ENCODE measurements at places on chromosomes 2 and 18. TPM values are rescaled to one million over a fixed set of nuclear protein-coding genes. Genes with fewer than 3 reads are reported as not detected.
A peak's percentile ranks its signal among the peaks of the same experiment; 100 is the strongest.

Gene ARHGAP15
- 141 TPM for total RNA-seq

GRCh38 chr2:197121756-197122385 is 188.7 kb downstream of the ANKRD44 start:
- H3K27me3 ChIP-seq, result no peaks in the 10 kb centered on the region
- no peak for DNase-seq
- H3K4me1 ChIP-seq, result peaks cover 31% of the 10 kb centered on the region
- H3K27ac ChIP-seq, result peak overlapping the region; percentile 35

Gene IL1RL2
- not detected for total RNA-seq

GRCh38 chr2:176746411-176746810 is 466.2 kb upstream of the HNRNPA3 start:
- no peaks in the 10 kb centered on the region for H3K36me3 ChIP-seq
- peaks cover 10% of the 10 kb centered on the region for H3K4me1 ChIP-seq

DNA sequence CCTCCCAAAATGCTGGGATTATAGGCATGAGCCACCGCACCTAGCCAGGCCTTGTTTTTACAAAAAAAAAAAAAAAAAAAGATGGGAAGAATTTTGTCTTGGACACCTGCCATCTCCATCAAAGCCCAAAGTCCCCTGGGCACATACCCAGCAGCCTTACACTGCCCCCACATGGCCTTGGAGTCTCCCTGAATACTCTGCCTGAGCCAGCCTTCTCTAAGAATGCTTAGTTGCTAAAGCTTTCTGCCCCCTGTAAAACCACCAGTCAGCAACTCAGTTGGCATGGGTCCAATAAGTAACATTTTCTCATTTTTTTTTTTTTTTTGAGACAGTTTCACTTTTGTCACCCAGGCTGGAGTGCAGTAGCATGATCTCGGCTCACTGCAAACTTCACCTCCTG is 40.6 kb downstream of the SPC25 start:
- no peak overlapping the region for H3K27ac ChIP-seq
- peaks cover 29% of the 10 kb centered on the region for H3K36me3 ChIP-seq
- peaks cover 3% of the 10 kb centered on the region for H3K4me1 ChIP-seq
- DNase-seq, result no peak

DNA sequence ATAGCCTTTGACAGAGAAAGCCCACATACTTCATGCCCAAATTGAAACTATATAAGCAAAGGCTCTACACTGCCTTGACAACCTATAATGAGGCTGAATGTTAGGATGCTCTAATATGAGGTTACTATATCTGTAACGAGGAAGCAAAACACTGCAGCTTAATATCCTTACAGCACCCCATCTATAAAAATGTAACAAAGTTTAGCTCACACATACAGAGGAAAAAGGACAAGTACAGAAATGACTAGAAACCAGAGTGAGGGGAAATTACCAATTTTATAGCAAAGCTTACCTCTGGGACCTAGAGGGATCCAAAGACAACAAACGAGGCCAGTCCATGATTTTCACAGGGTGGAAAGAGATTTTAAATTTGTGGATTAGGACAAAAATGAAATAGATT is 138.5 kb downstream of the COL4A4 start:
- no peak for DNase-seq
- no peaks in the 10 kb centered on the region for H3K36me3 ChIP-seq
- H3K27ac ChIP-seq, result no peak overlapping the region
- no peaks in the 10 kb centered on the region for H3K4me1 ChIP-seq

GRCh38 chr2:225042800-225043167 is 516 bp upstream of the DOCK10 start:
- no peak for DNase-seq
- peak overlapping the region; percentile 82 for H3K27ac ChIP-seq
- H3K36me3 ChIP-seq, result peaks cover 17% of the 10 kb centered on the region
- peaks cover 20% of the 10 kb centered on the region for H3K27me3 ChIP-seq
- peak overlapping the region; percentile 75 for H3K4me3 ChIP-seq
- H3K4me1 ChIP-seq, result peaks cover 31% of the 10 kb centered on the region

GRCh38 chr2:234147335-234147861 is 96.9 kb downstream of the SPP2 start:
- peaks cover 4% of the 10 kb centered on the region for H3K36me3 ChIP-seq
- no peaks in the 10 kb centered on the region for H3K27me3 ChIP-seq
- peak overlapping the region; percentile 43 for H3K4me3 ChIP-seq
- no peak for DNase-seq
- H3K4me1 ChIP-seq, result peaks cover 23% of the 10 kb centered on the region

DNA sequence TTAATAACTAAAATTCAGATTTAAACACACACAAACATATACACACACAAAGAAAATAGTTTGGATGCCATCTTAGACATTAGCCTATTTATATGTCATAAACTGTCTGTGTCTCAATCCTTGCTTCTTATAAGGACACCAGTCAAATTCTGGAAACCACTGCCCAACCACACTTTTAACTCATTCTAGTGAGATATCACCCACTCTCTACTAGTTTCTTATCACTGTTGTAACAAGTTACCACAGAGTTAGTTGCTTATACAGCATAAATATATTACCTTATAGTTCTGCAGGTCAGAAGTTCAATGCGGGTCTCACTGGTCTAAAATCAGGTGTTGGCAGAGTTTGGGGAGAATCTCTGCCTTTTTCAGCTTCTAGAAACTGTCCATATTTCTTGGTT is 239.1 kb downstream of the MTX2 start:
- no peak overlapping the region for H3K27ac ChIP-seq
- peaks cover 8% of the 10 kb centered on the region for H3K4me1 ChIP-seq
- H3K4me3 ChIP-seq, result no peak overlapping the region
- no peak for DNase-seq
- H3K36me3 ChIP-seq, result no peaks in the 10 kb centered on the region

GRCh38 chr2:45331410-45331786 is 279.7 kb downstream of the SRBD1 start:
- H3K4me1 ChIP-seq, result no peaks in the 10 kb centered on the region
- H3K27ac ChIP-seq, result no peak overlapping the region
- no peak for DNase-seq
- H3K27me3 ChIP-seq, result peaks cover 2% of the 10 kb centered on the region
- no peaks in the 10 kb centered on the region for H3K36me3 ChIP-seq

GRCh38 chr18:33611525-33612135 is 33.6 kb downstream of the ASXL3 start:
- H3K4me1 ChIP-seq, result no peaks in the 10 kb centered on the region
- no peak overlapping the region for H3K4me3 ChIP-seq
- no peaks in the 10 kb centered on the region for H3K27me3 ChIP-seq
- H3K36me3 ChIP-seq, result no peaks in the 10 kb centered on the region
- DNase-seq, result no peak

- H3K27me3 ChIP-seq, result no peaks in the 10 kb centered on the region
- H3K36me3 ChIP-seq, result peaks cover 32% of the 10 kb centered on the region
- H3K27ac ChIP-seq, result peak overlapping the region; percentile 18
- no peak for DNase-seq
- H3K4me1 ChIP-seq, result peaks cover 8% of the 10 kb centered on the region
Measured at GRCh38 chr18:35114305-35114704, 73.1 kb downstream of the MAPRE2 start.

DNA sequence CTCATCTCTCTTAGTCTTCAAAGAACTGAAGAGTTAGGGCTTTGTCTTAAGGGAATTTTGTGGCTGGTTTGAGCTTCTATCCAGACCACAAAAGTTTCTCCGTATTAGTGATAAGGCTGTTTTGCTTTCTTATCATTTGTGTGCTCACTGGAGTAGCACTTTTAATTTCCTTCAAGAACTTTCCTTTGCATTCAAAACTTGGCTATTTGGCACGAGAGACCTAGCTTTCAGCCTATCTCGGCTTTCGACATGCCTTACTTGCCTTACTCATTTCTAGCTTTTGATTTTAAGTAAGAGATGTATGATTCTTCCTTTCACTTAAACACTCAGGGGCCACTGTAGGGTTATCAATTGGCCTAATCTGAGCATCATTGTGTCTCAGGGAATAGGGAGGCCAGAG is 29.9 kb downstream of the HDHD2 start:
- peaks cover 39% of the 10 kb centered on the region for H3K36me3 ChIP-seq
- no peaks in the 10 kb centered on the region for H3K27me3 ChIP-seq
- DNase-seq, result no peak
- no peak overlapping the region for H3K27ac ChIP-seq
- H3K4me3 ChIP-seq, result no peak overlapping the region

Gene MERTK
- 0.74 TPM for total RNA-seq

Gene FSHR
- total RNA-seq, result not detected

DNA sequence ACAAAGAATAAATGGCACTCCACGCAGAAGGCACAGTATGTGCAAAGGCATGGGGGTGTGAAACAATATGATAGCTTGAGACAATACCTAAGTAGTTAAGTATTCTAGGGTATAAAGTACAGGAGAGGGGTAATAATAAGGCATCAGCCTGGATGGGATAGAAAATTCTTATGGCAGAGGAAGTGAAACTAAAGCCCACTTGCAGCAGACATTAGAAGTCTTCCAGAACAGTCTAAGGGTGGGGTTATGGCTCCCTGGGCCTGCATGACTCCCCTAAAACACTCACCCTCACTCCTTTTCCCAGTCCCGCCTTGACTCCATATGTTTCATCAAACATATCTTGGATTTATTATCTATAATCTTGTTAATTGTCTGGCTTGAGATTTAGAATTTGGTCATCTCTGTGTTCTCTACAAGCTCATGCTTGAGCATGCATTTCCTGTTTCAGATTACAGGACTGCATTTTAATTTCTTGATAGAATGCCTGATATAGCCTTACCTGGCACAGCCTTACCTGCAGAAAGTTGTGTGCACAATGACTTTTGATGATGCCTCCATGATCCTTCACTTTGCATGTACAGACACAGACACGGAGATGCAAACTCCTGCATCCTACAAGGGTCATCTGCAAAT is 28.5 kb upstream of the TMBIM1 start:
- H3K27ac ChIP-seq, result no peak overlapping the region
- no peak overlapping the region for H3K4me3 ChIP-seq
- peaks cover 13% of the 10 kb centered on the region for H3K27me3 ChIP-seq

Gene SLC11A1
- total RNA-seq, result 1.6 TPM

GRCh38 chr2:144014103-144014502 is 505.8 kb downstream of the ZEB2 start:
- peaks cover 2% of the 10 kb centered on the region for H3K4me1 ChIP-seq
- peaks cover 9% of the 10 kb centered on the region for H3K36me3 ChIP-seq
- no peak for DNase-seq
- no peak overlapping the region for H3K27ac ChIP-seq
- H3K4me3 ChIP-seq, result no peak overlapping the region

Gene ANKRD30BL
- 0.20 TPM for total RNA-seq

GRCh38 chr2:15076668-15077067 is 444.2 kb downstream of the LRATD1 start:
- H3K36me3 ChIP-seq, result no peaks in the 10 kb centered on the region
- H3K27me3 ChIP-seq, result peaks cover 21% of the 10 kb centered on the region
- H3K4me1 ChIP-seq, result no peaks in the 10 kb centered on the region

Data from activated naive CD8-positive, alpha-beta T cell treated with anti-CD3 and anti-CD28 coated beads, Interleukin-2, amount 10 ng/mL, durations not matched to agents 7 days and 5 days (primary cell).